Renal cortex interstitium (tissue), 15 donors: ENCODE measurements at places on chromosomes 3 and 15.

DNA sequence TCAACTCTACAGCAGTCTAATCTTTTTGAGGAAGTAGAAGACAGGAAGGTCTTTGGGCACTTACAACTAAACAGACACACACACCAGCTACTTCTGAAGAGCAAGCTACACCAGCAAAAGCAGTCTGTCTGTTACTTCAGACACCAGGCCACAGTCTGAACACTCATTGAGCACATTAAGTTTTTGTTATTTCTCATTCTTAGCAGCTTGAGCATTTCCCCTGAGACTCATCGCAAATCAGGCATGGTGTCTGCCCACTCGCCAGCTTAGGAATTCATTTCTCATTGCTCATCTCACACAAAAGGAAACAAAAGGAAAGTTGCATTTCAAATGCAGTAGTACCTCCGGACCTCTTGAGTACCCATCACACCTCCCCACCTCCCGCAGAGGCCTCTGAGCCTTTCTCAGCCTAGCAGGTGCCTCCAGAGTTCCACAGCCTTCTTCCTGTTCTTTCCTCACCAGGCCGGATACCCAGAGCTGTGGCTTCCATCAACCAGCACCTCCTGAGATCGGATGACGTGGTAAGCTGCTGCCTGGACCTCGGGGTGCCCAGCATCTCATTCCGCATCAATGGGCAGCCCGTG is 302.0 kb downstream of the RYR3 start:
- DNase-seq: no peak

DNA sequence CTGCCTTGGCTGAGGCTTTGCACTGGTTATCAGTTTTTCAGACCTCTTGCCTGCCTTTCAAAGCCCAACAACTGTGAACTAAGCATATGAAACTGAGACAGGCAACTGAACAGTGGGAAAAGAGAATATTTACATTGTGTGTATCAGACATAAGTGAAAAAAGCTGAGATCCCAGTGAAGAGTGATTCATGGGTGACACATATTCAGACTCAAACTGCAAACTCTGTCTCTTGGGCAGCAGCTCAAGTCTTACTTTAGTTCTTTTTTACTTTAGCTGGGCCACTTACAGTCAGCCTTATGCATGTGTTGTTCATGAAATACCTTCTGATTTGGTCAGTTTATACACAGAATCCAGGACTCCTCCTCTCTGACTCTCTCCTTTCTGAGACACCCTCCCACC is 19.2 kb downstream of the SUCLG2 start:
- no peak for DNase-seq

GRCh38 chr3:143412084-143412483 is 292.5 kb downstream of the CHST2 start:
- DNase-seq: no peak

DNA sequence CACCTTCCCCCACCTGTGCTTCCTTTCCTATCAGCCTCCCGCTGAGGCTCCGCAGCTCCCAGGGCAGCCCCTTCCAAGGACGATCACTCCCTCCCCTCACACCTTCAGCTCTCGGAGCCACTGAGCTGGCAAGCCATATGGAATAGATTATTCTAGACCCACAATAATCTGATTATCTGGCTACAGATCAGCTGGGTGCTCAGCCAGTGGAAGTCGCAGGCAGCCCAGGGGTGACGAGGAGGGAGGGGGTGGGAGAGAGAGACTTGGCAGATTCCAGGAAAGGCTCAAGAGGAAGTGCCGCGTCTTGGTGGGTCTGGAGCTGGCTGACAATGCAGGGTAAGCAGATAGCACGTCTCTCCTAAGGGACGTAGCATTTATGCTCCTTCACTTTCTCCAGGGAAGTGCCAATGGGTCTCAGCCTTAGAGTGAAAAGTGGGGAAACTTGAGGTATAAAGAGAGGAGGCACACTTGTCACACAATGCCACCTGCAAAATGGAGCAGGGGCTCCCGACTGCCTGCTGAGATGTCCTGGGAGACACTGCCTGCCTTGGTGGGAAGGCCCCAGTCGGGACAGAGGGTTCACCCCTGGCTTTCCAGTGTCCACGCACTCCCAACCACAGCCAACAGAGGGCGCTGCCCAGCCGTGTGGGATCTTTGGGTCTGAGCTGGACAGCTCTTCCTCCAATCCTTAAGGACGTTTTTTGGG is 9.4 kb upstream of the MESP1 start:
- DNase-seq: no peak
